ENCODE measurements at places on chromosomes 12 and 14.

DNA sequence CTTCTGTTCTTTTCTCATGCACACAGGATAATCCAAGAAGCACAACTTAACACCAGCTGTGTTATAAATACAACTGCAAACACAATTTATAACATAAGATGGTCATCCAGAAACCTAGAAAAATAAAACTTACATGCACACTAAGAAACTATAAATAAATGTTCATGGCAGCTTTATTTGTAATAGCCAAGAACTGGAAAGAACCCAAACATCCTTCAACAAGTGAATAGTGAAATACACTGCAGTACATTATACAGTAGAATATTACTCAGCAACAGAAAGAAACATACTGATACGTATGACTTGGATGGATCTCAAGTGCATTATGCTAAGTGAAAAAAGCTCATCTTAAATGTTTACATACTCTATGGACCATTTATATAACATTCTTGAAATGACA lies 132.7 kb downstream of the SPTSSA start:
- no peak for DNase-seq

- peak; percentile 8 for DNase-seq
These were observed 62.4 kb upstream of the PSMC1 start for GRCh38 chr14:90193925-90194324.

GRCh38 chr12:121176826-121177529 lies 33.0 kb upstream of the P2RX4 start:
- no peak for DNase-seq

DNA sequence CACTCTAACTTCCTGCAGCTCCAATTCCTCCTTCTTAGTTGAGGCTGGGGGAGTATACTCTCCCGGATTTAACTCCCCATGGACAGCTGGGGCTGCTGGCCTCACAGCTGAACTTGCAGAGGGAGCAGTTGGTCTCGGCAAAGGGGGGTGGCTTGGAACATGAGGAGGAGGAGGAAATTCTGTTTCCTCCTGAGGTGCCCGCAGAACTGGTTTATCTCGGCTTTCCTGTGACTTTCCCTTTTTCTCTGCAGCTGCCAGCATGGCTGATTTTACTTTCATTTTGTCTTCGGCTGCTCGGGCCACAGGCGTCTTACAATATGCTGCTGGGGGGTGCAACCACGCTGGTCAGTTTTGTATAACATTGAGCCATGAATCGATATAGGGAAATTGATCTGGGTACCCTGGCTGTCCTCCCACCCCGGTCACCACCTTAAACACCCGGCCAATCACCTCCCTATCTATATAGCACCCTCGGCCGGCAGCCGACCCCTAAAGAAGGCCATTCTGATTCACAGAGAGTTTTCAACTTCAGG lies 1317.6 kb downstream of the TMEM121 start:
- DNase-seq: no peak

GRCh38 chr12:127767656-127768055 lies 499.3 kb upstream of the TMEM132C start:
- no peak for DNase-seq

GRCh38 chr12:19428246-19428645 lies 11.0 kb upstream of the AEBP2 start:
- no peak for DNase-seq

DNA sequence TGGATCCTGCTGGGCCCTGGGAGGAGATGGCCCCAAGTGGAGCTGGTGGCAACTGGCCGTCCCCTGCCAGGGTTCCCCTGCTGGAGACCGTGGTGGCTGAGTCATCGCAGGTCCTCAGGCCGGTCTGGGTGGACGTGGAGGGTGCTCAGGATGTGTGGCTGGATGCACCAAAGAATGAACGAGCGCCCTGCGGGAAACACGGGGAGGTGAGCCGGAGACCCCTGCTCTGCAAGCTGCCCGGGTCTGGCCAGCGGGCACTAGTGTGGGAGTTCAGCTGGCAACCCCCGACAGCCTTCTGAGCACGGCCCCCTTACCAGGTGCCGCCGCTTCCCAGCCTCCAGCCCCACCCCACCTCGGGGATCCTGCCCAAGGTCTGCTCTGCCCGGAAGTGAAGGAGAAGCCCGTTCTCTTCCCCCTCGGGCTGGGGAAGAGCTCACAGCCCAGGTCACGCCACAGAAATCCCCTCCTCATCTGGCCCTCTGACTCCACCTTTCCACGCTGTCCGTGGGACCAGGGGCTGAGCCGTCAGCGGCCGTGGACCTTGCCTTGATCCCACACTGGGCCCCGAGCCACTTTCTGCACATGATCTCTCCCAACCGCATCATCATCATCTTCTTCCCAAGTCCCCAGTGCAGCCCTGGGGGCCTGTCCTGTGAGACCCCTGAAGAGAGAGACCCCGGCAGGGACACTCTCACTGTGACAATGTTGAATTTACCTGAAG lies 165.5 kb downstream of the KIF26A start:
- DNase-seq: no peak

GRCh38 chr12:54032627-54033100 lies at the start of gene HOXC5:
HOXC5 (plus strand) TSS chr12:54033050; CDS start chr12:54033123, 73 bp downstream.
- peak; percentile 94 for DNase-seq
